GM04504 (cell line): ENCODE measurements at places on chromosomes 4 and X.

DNA sequence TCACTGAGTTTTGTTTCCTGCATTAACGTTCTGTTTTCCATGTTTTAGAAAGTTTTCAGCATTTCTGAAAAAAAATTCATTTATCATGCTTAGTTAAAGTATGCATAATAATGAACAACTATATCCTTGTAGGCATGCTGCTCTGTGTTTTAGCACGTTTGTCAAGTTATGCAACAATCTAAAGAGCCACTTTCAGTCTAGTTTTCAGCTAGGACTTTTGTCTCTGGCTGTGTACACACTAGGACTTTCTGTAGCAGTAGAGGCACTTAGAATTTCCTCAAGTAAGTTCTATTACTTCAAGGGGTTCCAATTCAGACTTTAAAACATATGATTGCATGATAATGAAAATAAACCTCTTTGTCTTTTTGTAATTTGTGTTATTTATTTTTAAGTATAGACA, 12.4 kb downstream of the DCAF8L1 start:
- DNase-seq: no peak

GRCh38 chrX:135015523-135016245, 6.7 kb downstream of the RTL8B start:
- DNase-seq: no peak

- DNase-seq: no peak
Observed at GRCh38 chr4:47315346-47315745, 148.2 kb downstream of the COMMD8 start.

DNA sequence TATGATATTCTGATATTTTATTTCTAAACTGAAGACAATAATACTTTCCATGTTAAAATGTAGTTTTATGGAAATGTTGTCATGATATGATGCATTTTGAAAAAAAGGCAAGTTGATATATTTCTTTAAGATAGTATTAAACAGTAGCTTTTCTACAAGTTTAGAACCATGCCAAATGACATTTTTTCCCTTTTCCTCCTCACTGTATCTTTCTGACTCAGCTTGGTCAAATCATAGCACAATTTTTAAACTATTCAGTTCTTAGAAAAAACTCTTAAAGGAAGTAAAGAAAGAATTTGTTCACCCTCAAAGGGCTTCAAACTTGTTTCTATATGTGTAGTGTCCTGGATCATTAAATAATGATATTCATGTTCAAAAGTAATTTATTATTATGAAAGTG, 46.0 kb upstream of the GUCY1A1 start:
- DNase-seq: no peak

- DNase-seq: no peak
Observed at GRCh38 chr4:68372588-68372987, 22.7 kb upstream of the YTHDC1 start.

DNA sequence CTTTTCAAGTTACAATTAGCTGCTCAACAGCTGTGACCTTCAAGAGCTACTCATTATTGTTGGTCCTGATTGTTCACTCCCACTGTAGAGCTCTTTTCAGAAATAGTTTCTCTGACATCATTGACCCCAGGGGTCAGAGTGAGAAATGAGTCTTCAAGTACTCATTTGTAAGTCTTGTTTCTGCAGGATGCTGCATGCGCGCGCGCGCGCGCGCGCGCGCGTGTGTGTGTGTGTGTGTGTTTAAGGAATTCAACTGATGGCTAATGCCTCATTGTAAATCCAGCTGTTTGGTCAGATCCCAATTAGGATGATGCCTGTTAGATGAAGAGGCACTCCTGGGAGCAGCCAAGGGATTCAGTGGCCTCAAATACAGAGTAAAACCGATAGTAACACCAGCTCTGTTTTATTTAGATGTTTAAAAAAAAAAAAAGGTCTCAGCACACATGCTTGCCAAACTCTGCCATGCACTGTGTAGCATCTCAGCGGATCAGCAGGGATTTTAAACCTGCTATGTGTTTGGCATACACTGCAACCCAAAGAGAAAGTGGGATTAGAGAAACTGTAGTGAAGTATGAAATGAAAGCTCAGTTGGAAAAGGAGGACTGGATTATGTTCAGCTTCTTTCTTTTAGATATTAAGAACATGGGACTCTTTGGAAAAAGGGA, 332.3 kb downstream of the ADGRL3 start:
- DNase-seq: no peak

DNA sequence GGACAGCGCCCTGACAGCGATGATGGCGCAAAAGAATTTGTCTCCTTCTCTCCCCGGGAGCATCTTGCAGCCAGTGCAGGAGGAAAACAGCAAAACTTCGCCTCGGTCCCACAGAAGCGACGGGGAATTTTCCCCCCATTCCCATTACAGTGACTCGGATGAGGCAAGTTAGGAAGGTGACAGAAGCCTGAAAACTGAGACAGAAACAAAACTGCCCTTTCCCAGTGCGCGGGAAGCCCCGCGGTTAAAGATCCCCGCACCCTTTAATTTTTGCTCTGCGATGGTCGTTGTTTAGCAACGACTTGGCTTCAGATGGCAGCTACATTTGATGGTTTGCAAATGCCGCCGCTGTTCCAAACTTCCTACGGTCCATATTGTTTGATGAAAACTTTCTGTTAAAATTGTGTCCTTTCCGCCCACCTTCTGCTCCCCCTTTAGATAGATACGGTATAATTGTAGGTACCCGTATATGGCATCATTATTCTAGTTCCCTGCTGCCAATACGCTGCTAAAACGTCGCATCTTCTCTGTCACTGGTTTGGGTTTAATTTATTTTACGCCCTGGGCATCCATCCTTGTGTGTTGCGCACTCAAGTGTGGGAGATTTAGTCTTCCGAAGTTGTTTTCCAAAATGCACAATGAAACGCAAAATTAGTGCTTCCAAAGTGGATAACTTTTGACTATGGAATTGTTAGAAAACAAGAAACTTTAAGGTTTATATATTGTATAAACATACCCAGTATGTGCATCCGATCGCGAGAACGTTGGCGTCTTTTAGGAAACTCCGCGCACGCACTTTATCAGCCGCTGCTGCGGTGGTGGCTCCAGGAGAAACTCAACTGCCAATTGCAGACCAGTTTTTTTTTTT, 1.5 kb downstream of the ATOH1 start:
- no peak for DNase-seq

DNA sequence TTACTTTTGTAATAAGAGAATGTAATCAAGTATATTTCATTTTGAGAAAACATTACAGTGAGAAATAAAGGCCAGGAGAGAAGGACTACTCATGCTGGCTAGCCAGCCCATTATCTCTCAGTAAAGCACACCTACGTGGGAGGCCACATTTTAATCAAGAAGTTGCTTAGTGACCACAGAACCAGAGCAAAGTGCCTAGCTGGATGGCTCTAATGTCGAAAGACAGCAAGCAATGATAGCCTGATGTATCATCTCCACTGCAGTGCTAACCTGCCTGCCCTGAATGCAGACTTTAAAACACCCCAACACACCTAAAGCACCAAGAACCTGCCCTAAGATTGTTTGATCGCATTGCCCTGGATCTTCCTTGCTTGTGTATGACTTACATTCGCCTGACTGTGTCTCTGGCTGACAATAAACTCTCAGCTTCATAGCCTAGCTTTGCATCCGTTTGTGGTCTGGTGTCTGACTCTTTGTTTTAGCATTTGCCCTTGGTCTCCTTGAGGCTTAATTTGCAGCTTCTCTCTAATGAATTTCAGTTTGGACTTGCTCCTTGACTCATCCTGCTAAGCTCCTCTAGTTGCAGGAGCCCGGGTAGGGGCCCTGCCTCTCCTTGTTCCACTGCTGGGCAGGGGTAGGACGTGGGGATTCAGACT, 31.4 kb upstream of the SOWAHD start:
- DNase-seq: no peak

DNA sequence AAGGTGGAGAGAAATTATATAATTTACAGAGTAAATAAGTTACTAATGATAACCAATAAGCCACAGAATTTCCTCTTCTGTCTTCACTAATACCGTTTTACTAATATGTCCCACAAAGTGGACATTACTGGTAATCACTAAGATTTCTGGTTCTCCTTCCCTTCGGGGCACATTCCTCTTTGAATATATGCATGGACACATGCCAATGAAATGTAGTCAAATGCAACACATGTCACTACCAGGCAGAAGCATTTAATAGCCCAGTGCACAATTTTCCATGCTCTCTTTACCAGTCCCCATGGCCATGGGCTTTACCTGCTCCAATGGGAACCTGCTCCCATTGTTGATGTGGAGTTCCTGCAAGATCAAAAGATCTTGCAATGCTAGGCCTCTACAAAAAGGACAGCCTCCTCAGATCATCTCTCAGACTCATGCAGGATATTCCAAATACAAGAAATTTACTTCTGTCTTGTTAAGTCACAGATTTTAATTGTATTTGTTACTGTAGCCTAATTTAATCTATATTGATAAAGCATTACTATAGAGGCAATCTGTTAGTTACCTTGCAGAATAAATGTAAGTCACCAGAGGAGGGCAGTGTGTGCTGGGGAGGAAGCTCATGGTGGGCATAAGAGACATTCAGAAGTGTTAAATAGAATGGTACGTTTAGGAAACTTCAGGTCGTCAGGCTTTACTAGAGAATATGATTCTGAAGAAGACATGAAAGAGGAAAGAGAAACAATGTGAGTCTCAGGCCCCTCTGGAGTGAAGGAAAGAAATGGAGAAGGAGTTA, 37.1 kb upstream of the INPP4B start:
- no peak for DNase-seq

DNA sequence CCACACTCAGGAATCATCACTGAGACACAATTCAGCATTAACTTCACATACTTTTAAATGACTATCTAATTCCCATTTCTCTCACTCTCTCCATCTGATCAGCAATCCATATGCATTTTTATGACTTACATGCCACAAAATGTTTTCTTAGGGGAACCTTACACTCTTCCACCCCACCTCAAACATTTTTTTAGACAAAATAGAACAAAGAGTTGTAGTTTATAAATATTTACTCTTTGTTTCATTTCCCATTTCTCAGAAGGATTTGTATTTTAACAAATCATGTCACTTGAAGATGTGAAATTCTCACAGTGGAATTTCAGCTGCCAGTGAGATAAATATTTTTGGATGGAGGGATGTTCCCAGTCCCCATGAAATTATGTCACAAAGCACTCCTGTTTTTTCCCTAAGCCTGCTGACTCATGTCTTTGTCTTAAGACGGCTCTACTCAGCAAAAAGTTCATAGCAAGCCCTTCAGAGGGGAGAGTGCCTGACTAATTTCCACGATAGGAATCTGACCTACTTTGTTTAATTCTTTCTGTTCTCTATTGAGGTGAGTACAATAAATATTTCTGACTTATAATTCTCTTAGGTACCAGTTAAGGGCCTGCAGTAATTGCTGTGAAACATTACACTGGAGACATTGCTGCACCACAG, 257.7 kb downstream of the THOC2 start:
- DNase-seq: no peak

DNA sequence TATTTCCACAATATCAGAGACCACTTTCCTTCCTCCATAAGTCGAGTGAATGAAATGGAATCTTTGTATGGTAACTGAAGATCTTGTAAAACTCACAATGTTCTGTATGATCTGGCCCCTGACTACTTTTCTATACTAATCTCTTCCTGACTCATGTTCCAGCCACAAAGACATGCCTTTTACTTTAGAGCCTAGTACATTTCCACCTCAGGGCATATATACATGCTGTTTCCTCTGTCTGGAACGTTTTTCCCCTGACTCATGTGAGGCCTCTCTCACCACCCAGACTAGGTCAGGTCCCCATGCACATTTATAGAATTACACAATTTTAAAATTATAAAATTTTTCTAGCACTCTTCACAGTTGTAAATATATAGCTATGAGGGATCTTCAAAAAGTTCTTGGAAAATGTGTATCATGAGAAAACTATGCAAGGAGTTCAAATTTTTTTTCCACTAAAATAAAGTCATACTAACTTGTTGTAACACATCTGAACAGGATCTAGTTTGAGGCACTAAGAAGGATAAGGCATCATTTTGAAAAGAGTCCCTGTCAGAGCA, 208.8 kb downstream of the SH2D1A start:
- DNase-seq: peak; percentile 50

DNA sequence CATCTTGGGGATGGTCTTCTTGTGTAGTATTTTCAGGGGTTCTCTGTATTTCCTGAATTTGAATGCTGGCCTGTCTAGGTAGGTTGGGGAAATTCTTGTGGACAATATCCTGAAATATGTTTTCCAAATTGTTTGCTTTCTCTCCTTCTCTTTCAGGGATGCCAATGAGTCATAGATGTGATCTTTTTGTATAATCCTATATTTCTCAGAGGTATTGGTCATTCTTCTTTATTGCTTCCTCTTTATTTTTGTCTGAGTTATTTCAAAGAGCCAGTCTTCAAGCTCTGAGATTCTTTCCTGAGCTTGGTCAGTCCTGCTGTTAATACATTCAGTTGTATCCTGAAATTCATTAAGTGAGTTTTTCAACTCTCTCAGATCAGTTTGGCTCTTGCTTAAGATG, 73.1 kb downstream of the MAMLD1 start:
- no peak for DNase-seq

DNA sequence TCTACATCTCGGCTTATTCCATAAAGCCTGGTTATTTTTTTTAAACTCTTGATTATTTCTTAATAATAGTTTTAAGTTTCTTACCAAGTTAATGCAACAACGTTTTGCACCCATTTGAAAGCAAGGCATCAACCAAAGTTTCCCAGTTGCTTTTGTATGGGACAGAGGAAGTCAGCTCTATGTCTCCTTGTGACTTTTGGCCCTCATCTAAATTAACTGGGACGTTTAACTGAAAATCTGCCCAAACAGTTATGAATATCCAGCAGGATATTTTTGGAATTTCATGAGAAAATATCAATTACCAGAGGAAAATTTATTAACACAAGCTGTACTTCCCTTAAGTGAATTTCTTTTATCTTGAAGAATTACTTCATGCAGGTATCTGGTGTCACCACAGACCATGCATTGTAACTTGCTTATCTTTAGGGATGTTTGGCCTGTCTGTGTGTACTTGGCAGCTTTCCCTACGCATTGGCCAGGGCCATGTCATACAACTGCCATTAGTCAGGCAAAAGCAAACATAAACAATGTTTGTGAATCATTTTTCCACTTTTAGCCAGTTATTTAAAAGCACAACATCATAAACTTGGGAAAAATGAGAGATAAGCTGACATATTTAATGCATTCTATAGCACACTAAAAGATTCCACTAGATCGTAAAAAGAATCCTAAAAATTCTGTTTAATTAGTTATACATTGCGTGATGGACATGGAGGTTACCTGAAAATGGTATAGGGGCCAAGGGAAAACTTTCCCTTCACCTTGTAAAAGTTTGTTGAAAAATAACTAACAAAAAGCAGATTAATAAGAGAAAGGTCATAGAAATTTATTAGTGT, 101.4 kb upstream of the PDE5A start:
- DNase-seq: peak; percentile 76

GRCh38 chr4:150297861-150298474, 219.7 kb downstream of the DCLK2 start:
- DNase-seq: peak; percentile 27

GRCh38 chr4:127575888-127576287, 56.9 kb upstream of the INTU start:
- no peak for DNase-seq

GRCh38 chr4:114040319-114041116, 61.1 kb upstream of the ARSJ start:
- DNase-seq: no peak

- DNase-seq: no peak
Observed at GRCh38 chrX:112643721-112644120, 36.0 kb downstream of the LHFPL1 start.
